HuH-7.5 (cell line): ENCODE measurements at places on chromosomes 2 and 18.
A peak's percentile ranks its signal among the peaks of the same experiment; 100 is the strongest.

DNA sequence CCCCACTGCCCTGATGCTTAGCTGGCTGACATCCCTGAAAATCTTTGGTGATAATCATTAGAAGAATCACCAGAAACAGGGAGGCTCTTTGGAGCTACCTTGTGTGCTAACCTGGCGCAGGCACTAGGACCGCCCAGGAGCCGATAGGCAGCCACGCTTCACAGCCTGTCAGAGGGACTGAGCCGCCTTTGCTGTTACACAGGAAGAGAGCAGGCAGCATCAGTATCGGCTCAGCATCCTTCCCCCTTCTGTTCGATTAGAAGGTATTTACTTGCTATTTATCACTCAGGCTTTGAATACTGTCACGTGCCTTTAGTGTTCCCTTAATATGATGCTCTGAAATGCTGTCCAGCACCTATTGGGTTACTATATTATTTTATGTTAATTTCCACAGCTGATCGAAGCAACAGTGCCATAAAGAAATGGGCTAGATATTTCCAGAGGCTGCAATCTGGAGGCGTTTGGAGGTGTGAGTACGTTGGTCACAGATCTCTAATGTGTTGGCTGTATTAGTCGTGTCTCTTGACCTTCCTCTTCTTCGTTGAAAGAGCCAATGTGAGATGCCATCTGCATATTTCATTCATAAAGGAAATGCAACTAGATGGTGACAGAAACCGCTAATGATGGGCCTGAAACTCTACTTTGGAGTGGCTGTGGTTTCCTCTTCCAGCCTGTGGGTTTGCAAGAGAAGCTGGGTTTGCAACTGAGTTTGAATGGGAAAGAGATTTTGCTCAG is 110.4 kb upstream of the RAB27B start:
- no peak for DNase-seq

DNA sequence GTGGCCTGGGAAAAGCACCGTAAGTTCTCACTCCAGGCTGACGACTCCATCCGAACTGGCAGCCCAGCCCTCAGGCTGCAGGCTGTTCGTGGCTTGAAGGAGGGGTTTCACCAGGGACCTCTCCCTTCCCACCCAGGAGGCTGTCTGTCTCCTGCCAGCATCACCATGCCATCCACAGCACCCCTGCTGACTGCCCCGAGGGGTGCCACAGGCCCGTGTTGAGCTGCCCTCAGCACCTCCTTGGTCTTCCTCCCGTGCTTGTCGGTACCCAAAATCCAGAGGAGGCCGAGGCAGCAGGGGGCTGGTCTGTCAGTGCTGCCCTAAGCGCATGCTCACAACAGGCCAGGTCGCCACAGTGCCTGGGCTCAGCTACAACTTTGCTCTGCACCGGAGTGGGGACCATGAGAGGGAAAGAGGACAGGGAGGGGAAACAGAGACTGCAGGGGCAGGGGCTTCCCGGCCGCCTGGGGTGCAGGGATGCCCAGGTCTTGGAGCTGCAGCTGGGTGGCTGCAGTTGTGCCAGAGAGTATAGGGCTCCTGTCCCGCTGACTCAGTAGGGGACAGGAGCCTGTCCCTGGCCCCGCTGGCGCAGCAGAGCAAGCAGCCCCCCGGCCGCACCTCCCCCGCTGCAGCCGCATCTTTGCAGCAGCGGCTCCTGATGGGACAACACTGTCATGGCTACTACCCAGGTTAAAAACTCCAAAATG is 963.7 kb upstream of the CRIM1 start:
- no peak for DNase-seq

- no peak for DNase-seq
These were observed 165.8 kb upstream of the EPB41L3 start for GRCh38 chr18:5709476-5710095.

DNA sequence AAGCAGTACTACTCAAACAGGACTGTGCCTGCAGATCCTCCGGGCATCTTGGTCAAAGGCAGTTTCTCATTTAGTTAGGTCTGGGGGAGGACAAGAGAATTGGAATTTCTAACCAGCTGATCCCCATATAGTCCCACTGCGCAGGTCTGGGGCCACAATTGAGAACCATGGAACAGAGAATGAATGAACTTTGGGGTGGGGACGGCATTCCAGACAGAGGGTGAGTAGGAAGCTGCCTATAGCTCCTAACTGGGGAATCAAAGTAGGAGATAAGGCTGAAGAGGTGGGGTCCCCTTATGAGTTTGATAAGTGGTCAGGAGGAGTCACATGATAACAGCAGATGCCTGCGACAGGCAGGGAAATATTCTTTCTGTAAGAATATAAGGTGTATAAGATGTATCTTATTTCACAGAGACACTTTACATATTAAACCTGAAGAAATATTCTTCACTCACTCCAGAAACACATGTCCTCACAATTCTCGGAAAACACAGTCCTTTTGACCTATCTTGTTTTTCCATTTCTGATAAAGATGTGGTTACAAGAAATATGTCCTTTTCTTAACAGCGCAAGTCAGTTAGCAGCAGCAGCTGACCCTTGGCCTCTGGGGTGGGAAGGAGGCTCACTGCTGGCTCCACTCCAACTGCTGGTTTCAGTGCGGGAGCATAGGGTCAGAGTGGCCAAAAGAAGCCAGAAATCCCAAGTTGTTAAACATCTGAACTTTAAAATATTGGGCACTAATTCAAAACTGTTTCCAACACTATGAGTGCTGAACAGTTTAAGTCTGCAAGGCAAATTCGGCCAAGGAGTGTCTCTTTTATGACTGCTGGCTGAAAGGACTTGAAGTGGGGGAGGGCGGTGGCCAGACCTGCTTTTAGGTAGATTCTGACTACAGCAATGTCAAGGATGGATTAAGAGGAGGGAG is 12.6 kb upstream of the TMEM214 start:
- no peak for DNase-seq

DNA sequence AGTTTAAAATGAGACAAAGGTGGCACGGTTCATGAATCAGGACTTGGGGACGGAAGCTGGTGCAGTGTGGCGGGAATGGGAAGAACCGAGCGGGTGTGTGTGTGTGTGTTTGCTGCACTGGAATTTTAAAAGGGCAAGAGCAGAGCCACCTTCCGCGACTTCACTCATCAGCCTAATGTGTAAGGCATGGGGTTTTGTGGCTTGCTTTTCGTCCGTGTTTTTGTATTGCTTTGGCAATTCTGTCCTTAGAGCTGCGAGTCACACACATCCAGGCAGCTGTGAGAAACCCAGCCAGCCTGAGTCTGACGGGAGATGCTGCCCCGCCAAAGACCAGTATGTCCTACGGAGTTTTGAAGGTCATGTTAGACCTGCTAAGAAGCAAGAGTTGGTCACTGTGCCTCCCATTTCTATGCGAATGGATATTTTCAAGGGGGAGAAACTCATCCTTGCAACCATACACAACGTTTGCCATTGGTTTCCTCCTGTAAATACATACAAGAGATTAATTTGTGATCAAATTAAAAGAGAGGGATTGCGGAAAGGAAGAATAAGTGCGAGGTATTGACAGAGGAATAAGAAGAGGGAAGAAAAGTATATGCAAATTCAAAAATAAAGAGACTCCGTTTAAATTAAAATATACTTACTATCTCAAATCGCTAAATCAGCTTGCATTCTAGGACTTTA is 665 bp upstream of the CACNB4 start:
- peak; percentile 23 for DNase-seq

GRCh38 chr2:176126929-176127773 is 2.4 kb upstream of the HOXD8 start:
- peak; percentile 83 for DNase-seq

- DNase-seq: no peak
These were observed 263.2 kb downstream of the KCNJ3 start for GRCh38 chr2:154961676-154962075.

DNA sequence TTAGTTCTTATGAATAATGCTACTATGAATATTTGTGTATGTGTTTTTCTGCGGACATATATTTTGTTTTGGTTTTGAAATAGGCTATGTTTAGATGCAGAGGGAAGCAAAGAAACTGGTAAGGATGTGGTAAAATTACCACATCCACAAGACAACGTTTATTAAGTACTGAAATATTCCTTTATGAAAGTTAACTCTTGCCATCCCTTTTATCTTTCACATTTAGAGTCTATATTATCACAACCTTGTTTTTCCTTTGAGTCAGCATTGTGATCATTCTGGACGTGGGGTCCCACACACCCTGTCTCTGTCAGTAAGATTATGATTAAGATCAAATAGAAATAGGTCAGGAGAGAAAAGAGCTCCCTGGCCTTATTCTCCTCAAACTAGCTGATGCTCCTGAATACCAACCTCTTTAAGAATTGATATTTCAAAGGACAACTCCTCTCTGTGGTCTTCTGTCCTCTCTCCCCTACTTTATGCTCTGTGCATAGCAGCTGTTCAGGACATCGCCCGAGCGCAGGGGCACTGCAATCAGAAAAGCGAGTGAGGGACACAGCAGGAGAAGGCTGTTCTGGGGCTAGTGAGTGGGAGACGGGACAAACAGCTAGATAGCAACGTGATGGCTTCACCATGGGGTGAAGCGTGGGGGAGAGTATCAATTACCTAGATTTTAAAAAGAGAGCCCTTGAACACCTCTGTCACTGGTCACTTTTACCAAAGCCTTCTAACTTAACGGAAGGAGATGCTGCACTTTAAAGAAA is 12.2 kb downstream of the METAP1D start:
- DNase-seq: no peak

DNA sequence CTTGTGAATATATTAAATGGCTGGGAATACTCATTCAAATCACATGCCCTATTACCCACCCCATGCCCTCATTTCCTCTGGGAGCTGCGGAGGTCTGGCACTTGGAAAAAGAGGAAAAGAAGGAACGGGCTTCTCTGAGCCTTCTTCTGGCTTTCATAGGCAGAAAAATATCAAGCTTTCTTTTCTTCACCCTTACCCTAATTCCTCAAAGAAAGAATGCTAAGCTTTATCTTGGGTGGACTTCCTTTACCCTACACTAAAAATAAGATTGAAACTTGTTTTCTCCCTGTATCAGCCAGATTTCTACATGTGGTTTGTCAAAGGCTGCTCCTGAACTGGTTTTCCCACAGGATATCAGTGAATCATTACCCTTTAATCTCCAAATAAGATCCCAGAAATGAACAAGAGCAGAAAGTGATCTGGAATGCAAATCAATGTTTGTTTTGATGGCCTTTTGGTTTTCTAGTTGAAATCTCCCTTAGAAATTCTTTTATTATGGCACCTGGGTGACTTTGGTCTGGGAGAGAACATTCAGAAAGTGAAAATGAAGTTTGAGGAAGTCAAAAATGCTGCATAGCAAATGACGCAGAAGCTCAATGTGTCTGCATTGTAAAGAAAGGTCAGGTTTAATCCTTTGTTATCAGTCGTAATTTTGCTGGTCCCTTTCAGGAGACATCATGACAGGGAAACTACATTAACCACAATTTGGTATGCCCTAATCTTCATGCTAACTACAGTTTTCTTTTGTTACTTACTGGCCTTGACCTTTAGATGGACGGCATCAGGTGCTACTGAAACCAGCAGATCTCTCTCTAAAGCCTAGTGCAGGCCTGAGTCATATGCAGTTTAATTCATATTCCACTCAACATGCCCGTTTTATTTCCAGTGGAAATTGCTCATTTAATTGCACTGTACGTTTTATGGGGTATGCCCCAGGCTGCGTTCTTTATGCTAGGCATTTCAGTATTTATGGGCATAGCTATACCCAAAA is 46.6 kb upstream of the HNRNPA3 start:
- DNase-seq: no peak

GRCh38 chr2:26238311-26238958 is 6.0 kb downstream of the HADHA start:
- DNase-seq: peak; percentile 32

DNA sequence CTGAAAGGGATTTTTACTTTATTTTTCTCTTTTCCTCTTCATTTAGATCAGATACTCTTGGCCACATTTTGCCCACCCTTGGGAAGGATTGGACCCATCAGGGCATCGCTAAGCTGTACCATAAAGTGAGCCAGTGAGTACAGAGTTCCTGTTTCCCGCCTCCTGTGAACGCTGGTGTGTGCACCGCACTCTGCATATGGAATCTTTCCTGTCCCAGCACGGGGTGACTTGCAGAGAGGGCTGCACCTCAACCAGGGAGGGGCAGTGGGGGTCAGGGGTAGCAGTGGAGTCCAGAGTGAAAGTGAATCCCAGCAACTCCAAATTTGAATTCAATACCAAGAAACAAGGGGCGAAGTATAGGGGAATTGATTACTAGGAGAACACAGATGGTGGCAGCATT is 58.6 kb downstream of the LPIN1 start:
- no peak for DNase-seq

DNA sequence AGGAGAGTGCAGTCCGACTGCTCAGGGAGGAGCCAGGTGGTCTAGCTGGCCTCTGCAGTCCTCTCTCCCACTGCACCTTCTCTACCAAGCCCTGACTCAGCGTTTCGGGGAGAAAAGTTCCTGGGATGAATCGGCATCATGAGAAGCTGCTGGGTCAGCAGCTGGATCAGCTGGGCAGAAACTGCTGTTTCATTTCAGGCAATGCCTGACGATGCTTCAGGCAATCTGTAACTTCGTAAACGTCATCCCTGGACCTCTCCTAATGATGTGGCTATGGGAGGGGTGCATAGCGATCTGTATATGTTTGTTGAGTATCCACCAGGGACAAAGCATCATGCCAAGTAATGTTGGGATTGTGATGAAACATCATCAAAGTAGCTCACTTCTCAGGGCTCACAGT is 20.7 kb downstream of the LIPG start:
- no peak for DNase-seq

DNA sequence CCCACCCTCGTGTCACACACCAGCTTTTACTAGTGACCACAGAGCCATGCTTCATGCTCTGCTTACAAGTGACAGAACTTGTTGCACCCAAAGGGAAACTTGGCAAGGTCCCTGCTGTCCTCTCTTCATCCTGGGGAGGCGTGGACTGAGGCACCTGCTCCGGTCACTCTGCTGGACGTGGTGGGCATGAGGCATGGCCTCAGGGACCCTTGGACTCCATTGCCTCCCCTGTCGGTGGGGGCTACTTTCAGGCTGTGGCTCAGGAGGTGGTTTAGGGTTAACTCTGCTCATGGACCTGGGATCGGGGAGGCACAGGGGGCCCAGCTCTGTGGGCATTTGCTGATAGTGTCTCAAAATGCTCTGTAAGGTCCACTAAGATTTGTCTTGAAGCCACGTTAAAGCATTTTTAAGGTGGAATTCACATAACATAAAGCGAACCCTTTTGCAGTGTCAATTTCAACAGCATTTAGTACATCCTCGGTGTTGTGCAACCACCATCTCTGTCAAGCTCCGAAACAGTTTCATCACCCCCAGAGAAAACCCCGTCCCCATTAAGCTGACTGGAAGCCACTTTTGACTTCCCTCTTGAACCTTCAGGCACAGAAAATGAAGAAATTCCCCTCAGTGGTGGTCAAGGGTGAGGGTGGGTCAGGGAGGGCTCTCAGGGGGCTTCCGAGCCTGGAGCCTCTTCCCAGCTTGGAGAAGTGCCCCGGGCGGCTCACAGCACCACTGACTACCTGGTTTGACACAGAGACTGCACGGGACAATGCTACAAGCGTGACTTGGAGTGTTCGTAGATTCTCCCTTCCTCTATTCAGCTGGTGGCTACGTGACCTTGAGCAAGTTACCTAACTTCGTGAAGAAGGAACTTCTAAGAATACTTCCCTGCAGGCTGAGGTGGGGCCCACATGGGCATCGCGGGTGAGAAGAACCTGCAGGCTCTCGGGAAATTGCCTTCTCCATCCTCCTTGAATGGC is 100.0 kb upstream of the HDAC4 start:
- DNase-seq: no peak
